ENCODE measurements at places on chromosomes 7 and 10. TPM values are rescaled to one million over a fixed set of nuclear protein-coding genes. Genes with fewer than 3 reads are reported as not detected.

FEZF1 gene
- polyA plus RNA-seq: not detected

- no peak for DNase-seq
Measured at GRCh38 chr10:89706011-89706410, 4.6 kb downstream of the KIF20B start.

OR9A2 gene
- not detected for polyA plus RNA-seq

DNA sequence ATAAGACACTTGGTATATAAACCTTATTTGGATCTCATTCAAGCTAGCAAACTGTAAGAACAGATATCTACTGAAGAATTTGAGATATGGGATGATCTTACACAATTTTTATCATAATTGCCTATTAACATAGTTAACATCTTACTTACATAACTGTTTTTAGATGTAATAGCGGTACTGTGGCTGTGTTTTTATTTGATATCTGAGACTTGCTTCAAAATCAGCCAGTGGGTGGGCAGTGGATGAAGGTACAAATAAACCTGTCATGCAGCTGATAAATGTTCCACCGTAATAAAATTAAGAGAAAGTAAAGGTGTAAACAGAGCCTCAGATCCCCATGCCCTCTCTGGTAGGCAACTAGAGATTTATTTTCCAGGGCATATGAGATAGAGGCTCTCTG is 28.4 kb upstream of the PTPRN2 start:
- no peak for DNase-seq

GRCh38 chr10:84333864-84334451 is 5.6 kb downstream of the CCSER2 start:
- DNase-seq: peak; percentile 59

- DNase-seq: no peak
Measured at GRCh38 chr10:130723704-130724103, 587.5 kb downstream of the GLRX3 start.
